ENCODE measurements at places on chromosomes 16 and 17.
A peak's percentile ranks its signal among the peaks of the same experiment; 100 is the strongest.

- peak; percentile 94 for DNase-seq
Measured at GRCh38 chr16:57377080-57377841, 5.0 kb downstream of the CX3CL1 start.

DNA sequence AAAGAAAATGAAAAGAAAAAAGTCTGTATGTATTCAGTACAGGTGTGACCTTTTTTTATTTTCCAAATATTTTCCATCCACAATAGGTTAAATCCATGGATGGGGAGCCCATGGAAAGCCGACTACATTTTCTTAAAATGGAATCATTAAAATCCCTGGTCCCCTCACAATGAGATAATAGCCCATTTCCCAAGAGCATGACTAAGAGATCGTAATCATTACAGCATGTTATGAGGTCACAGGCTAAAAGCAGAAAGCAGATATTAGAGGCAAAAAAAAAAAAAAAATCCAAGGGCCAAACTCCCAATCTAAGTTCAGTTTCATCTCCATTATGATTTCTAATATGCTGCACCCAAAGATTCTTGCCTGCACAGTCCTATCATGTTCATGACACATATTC is 44.7 kb downstream of the CYTH1 start:
- DNase-seq = peak; percentile 88

- DNase-seq = no peak
Measured at GRCh38 chr16:68005786-68006286, 6.6 kb upstream of the DPEP2 start.

GRCh38 chr16:78106686-78107085 is 7.2 kb downstream of the WWOX start:
- DNase-seq = no peak

- DNase-seq = no peak
Measured at GRCh38 chr16:87446479-87446878, 46.3 kb downstream of the ZCCHC14 start.

DNA sequence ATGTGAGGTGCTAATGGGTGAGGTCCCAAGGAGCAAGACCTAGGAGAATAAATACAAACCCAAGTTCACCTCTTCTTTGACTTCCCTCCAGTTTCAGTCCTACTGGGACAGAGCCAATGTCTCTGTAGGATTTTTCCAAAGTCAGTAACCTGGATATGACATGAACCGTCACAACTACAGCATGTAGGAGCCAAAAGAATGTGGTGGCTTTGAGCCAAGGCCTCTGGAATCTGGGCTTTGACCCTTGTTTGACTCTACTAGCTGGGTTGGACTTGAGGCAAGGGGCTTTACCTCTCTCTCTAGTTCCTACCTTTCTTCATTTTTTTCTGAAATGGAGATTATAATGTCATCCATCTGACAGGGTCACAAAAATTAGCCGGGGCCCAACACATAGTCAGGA is 91.4 kb downstream of the CACNG3 start:
- DNase-seq = no peak

GRCh38 chr16:16989368-16989767 is 481.4 kb downstream of the XYLT1 start:
- no peak for DNase-seq

DNA sequence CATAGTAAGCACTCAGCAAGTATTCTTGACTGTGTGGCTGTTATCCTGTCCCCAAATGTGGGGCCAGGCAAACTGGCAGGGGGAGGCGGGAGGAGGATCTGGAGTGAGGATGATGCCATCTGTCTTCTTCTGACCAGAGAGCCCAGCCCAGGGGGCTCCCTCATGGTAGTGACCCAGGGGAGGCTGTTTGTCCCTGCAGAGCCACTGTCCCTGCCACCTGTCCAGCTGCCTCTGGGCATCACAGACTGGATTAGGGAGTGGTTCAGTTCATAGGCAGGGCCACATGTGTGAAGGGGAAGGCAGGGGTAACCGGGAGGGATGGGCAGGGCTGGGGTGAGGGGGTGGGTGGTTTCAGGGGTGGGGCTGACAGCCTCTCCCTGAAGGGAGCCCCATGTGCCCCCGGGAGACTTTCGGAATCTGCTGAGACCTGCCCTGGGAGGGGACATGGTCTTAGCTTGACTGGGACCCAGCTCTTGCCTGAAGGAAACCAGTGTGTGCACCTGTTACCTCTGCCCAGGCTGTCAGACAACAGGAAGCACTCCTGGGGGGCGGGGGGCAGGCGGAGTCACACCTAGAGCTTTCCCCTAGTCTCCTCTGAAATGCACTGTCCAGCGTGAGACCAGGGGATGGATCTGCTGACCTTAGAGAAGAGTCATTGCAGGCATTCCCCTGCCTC is 15.2 kb downstream of the ARHGAP23 start:
- no peak for DNase-seq

DNA sequence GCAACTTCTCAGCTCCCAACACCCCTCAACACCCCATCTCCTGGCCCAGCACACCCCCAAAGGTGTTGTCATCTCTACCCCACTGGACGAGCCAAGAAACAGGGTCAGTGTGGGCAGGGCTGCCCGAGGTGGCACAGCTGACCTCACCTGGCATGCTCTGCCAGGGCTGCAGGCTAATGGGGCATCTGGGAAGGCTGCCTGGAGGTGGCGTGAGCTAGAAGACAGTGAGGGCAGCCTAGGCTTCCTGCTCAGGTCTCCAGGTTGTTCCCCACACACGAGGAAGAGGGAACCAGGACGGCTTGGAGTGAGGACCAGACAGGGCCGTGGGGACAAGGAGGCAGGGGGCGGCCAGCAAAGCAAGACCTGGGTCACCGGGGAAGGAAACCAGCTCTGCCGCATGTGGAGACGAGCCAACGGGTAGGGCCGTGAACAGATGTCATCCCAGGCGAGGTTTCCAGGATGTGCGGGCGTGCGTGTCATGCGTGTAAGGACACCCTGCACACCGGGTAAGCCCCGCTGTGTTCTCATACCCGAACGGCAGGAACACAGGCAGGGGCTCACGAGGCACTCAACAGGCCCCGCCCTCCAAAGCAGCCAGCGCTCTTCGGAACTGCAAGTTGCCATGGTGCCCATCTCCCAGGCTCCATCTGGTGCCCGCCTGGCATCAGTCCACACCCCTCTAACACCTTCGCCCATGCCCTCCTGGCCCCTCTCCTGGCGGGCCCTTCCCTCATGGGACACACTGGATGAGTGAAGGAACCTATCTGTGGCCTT is 29.6 kb upstream of the PVALEF start:
- DNase-seq = no peak

DNA sequence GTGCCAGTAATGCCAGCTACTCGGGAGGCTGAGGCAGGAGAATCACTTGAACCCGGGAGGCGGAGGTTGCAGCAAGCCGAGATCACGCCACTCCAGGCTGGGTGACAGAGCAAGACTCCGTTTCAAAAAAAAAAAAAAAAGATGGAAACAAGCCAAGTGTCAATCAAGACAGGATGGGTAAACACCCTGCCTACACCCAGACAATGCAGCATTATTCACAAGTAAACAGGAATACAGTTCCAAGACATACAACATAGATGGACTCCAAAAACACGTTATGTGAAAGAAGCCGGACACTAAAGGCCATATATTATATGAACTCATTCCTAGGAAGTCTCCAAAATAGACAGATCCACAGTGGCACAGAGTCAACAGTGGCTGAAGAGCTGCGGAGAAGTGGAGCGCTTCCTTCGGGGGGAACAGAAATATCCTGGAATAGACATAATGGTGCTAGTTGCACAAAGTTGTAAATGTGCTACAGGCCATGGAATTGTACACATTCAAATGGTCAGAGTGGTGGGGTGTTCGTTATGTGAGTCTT is 33.9 kb downstream of the ANKRD11 start:
- no peak for DNase-seq

DNA sequence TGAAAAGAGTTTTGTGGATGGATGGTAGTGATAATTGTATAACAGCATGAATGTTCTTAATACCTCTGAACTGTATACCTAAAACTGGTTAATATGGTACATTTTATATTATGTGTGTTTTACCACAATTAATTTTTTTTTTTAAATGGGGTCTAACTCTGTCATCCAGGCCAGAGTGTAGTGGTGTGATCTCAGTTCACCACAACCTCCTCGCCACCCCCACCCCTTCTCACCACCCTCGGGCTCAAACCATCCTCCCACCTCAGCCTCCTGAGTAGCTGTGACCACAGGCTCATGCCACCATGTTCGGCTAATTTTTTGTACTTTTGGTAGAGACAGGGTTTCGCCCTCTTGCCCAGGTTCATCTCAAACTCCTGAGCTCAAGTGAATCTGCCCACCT is 123.2 kb downstream of the CDRT15L2 start:
- DNase-seq = no peak

DNA sequence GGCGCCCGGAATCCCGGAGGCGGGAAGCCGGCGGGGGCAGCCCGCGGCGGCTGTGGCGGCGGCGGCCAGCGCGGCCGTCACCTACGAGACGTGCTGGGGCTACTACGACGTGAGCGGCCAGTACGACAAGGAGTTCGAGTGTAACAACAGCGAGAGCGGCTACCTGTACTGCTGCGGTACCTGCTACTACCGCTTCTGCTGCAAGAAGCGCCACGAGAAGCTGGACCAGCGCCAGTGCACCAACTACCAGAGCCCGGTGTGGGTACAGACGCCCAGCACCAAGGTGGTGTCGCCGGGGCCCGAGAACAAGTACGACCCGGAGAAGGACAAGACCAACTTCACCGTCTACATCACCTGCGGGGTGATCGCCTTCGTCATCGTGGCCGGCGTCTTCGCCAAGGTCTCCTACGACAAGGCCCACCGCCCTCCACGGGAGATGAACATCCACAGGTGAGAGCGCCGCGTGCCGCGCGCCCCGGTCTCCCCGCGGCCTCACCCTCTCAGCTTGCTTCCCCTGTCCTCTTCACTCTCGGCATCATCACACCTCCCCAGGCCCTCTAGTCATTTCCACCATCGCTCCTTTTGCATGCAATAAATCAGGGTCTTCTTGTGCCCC is 706 bp downstream of the SHISA6 start:
- DNase-seq = no peak

DNA sequence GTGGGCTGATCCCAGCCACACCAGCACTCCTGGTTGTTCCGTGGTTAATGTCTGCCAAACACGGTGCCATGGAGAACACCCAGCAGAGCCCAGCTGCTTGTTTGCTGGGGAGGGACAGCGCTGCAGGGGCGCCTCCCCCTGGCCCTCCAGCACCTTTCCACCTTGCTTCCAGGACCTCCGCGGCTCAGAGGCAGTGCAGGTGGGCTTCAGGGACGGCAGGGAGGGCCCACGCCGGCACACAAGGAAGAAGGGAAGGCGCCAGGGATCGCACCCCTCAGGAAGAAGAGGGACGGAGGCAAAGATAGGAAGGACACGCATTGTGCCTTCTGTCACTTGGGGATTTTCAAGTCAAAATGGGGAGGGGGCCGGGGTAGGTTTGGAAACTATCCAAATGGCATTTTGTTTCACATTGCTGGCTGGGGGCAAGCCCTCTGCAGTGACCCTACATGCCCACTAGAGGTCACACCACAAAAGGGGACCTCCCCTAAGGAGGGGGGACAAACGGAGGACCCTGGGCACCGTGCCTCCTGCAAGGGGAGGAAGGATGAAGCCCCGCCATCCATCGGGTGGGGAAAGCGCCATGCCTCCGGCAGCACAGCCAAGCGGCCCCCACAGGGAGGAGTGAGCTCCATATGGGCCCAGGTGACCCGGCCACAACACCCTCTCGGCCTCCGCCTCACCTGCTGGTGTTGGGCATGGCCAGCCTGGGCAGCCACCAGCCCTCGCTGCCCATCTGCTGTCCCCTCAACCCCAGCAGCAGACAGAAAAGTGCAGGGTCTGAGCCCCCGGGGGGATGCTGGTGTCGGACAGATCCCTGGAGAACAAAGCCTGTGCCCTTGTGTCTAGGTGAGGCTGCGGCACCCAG is 7.5 kb upstream of the C16orf95 start:
- peak; percentile 34 for DNase-seq

All from mesenchymal stem cell (in vitro differentiated cells and primary cell).